ENCODE measurements at places on chromosomes 1 and 21.

GRCh38 chr21:46033410-46034400, 52.1 kb downstream of the COL6A1 start:
- ATAC-seq, result no peak

DNA sequence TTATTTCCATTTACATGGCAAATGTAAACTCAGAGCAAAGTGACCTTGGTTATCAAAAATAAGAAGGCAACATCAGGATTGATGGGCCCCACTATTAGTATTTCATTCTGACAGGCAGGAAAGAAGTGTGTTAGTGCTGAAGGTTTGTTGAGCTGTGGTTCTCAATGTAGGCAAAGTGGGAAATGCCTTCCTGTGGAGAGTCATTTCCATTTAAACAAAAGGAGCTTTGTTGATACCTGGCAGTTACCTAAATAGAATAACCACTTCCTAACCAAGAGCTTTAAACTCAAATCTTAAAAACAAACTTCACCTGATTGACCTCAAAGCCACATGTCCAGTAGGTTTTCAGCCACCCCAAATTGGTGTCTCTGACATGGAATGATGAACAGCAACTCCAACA, 579.9 kb upstream of the BEND5 start:
- no peak for ATAC-seq

- no peak for ATAC-seq
Observed at GRCh38 chr1:57252597-57253294, 171.1 kb downstream of the DAB1 start.

DNA sequence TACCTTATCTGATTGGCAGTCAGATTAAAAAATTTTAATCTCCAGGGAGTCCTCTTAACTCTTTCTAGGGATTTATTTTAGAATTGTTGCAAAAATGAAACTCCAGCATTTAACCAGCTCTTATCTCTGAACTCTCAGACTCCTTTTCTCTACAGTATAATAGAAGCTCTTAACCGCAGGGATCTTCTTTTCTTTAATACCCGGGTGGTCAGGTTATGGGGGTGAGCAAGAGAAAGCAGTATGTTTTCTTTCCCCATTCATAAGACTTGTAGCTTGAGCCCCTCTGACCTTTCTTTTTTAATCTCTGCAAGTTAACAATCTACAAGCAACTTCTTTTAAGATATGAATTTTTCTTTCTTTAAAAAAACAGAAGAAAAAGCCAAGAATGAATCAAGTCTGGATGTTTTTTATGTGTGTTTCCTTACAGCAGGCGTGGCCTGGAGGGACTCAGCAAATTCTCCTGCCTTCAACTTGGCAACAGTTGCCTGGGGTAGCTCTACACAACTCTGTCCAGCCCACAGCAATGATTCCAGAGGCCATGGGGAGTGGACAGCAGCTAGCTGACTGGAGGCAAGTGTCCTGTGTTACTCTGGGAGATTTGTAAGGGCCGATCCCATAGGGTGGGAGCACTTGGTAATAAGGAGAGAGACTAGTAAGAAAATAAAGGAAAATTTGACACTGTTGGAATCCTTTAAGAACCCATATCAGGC, 13.4 kb upstream of the OLFML3 start:
- ATAC-seq, result no peak

DNA sequence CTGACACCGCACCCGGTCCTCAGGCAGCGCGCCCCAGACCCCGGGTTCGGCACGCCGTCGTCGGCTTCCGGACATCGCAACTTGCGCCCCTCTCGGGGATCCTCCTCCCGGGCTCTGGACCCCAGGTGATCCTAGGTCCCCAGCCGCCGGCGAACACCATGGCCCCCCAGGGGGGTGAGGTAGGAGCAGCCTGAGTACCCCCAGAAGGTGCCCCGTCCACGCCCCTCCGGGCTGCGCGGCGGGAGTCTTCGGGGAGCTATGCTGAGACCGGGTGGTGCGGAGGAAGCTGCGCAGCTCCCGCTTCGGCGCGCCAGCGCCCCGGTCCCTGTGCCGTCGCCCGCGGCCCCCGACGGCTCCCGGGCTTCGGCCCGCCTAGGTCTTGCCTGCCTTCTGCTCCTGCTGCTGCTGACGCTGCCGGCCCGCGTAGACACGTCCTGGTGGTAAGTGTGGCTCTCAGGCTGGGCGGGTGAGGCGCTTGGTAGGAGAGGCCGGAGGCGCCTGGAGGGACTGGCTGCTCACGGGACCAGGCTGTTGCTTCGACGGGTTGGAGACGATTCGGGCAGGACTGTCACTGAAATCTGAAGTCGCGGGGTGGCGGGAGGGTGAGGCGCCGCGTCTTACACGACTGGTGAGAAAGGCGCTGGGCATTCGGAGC, 367 bp downstream of the WNT2B start:
- ATAC-seq, result peak; percentile 45

GRCh38 chr1:17212487-17213121, 7.7 kb downstream of the PADI1 start:
- no peak for ATAC-seq

DNA sequence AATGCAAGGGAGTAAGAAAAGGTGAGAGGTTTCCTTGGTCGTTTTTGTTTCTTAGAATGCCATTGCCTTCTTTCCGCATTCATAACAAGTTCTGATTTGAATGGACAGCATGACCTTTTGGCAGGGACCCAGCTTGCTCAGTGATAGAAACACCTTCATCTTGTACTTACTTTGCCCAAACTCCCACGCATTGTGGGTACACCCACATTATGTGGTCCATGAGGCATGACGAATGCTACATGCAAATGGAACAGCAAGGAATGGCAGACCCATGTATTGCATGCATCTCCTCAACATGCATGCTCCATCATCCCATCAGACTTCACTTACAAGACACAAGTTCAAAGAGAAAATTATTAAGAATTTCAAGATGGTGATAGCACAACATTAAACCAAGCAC, 102.8 kb downstream of the CDC7 start:
- no peak for ATAC-seq

DNA sequence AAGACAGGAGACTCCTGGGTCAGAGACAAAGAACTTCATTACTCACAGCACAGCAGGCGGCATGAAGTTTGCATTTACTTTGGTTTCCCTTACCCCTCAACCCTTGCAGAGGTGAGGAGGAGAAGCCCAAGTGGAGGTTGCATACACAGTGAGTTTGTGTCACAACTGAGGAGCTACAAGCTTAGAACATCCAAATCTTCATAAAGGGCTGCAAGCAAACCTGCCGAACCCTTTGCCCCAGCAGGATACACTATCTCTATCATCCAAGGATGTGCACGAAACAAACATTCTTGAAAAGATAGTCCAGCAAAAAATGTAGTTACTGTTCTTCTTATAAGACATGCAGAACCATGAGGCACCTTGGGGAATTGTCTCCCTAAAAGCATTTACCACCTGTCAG, 493.5 kb downstream of the SETD4 start:
- ATAC-seq, result no peak

DNA sequence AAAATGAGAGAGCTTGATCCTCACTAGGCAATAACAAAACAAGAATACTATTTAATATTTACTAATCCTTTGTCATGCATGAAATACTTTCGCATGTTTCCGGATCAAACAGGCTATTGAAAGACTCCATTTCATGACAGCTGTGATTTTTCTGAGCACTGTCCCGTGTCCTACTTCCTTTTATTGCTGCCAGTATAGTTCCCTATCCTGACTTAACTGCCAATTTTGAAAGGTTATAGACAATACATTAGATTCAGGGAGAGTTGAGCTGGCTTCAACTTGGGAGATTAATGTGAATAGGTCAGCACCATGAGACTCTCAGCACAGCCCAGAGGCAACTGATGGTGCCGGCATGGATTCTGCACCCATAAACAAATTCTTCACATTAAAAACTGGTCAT, 225.8 kb downstream of the VAV3 start:
- no peak for ATAC-seq

DNA sequence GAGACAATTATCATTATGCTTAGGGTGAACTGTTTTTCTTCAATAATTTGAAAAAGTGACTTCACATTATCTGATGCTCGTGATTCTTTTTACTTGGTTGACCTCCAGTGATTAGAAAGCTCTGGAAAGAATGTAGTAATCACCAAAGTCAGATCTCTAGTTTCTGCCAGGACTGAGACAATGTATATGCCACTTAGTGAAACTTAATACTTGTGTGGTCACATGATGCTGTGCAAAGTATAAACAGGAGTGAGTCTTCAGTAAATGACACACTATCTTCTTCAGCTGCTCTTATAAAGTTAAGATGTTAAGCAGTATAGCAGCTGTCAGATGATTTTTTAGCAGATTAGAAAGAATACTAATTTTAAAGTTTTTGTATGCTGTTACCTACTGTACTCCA, 17.2 kb downstream of the VCAM1 start:
- no peak for ATAC-seq

DNA sequence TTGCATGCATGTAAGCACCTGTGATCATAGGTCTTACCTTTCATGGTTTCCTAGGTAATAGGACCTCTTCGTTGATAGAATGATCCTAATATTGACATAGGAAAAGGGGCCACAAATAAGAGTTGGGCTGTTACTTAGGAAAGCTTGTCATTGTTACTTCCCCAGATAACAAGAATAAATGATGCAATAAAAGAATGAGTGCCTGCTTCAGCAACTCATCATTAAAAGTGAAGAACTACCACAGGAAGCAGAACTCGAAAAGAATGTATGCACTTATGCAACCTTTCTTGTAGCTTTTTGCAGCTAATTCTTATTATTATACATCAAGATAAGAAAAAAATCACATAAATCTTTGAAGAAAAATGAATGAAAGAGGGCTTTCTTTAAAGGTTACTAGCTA, 548.6 kb downstream of the LTN1 start:
- no peak for ATAC-seq

DNA sequence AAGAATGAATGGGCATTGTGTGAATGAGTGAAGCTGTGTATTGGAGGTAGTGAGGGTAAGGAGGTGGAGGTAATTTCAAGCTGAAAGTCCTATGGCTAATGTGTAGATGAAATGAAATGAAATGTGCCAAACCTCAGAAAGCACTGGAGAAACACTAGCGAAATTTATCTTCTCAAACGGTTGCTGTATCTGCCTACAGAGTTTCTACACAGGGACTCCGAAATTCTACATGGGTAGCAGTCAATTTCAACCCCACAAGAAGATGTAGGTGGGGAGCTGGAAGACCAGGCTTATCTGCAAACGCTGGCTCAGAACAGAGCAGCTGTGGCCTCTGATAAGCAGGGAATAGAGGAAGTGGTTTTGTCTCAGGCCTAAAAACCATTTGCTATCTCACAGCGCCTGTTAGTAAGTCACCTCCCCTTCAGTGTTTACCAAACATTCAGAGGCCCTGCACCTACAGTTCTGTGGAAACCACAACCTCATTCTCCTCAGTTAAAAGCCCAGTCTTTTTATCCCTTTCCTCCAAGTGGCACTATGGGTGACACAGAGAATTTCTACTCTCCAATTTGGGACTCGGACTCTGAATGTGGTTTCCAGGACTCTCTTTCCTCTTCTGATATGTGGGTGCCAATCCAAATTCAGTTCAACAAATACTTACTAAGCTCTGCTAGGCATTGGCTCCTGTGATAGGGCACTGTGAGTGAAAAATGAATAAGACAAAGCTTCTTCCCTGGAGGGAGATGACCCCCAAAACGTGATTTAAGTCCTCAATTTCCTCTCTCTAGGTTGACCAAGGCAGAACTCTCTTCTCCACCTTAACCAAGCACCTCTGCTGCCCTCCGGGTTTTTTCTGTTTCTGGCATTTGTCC, 17.2 kb upstream of the SLAMF6 start:
- peak; percentile 87 for ATAC-seq

DNA sequence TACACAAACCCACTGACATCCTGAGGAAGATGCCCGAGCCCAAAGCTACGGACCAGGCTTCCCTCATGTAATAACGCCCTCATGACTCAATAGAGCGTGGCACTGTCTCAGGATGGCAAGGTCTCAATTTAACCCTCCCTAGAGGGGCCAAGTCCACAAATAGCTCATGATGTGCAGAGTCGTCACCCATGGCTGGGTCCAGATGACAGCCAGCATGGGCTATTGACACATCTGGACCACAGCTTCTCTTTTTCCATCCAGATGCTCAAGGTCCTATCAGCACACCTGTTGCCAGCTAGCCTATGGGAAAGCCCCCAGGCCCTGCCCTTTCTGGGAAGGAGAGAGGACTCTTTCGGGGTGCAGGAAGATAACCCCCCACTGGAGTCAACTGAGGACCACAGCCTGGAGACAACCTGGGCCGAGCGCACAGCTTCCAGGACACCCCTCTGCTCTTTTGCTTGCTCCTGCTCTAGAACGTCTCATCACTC, 2.8 kb downstream of the LAPTM5 start:
- ATAC-seq, result peak; percentile 57

All from activated CD4-positive, CD25-positive, alpha-beta regulatory T cell treated with anti-CD3 and anti-CD28 coated beads, Interleukin-2, amount 50 U/mL, for 24 hours (primary cell).